ENCODE measurements at places on chromosomes 5 and 9.

- DNase-seq = no peak
Observed at GRCh38 chr9:130212543-130213297, 40.5 kb downstream of the NCS1 start.

GRCh38 chr9:107223381-107223780, 59.7 kb upstream of the RAD23B start:
- DNase-seq = no peak

DNA sequence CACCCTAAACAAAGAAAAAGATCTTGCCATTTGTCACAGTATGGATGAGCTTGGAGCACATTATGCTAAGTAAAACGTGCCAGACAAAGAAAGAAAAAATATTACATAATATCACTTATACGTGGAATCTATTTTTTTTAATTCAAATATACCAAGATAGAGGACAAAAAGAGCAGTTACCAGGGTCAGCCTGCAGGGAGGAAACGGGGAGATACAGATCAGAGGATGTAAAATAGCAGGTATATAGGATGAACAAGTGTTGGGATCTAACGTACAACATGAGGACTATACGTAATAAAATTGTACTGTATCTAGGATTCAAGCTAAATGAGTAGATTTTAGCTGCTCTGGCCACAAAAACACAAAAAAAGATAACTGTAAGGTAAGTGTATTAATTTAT, 247.5 kb downstream of the TMEM161B start:
- DNase-seq = peak; percentile 7

DNA sequence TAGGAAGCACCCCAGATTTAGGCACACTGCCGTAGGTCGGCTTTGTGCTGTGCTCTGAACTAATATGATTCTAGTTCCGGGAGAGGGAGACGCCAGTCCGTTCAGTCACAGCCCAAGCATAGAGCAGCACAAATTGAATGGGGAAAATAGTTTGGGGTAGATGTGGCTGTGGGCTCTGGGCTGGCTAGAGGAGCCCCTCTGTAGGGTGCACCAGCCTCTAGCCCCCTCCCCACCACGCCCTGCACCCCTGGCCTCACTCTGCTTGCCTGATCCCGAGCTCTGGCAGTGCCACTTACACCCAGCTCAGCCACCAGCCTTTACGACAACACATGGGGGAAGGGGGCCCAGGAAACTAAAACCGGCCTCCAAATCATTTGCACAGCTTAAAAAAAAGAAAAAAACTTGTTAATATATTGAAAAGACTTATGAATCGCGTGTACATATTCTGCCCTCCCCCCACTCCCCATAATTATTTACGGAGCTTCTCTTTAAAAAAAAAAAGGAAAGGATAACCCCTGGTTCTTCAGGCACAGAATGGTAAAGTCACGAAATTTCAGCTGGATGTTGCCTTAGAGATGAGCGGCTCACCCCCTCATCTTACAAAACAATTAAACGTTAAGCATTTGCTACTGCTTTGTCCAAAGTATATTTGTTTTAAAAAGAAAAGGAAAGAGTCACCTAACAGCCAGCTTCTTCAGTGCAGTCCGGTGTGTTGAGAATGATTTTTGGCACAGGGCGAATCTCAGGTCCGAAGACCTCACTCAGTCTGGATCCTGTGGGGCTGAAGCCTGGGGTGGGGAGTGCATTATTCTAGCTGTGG, 3.5 kb downstream of the LMX1B start:
- no peak for DNase-seq

- no peak for DNase-seq
Observed at GRCh38 chr9:123796618-123797484, 133.1 kb downstream of the DENND1A start.

- DNase-seq = no peak
Observed at GRCh38 chr5:15634591-15635288, 134.8 kb downstream of the FBXL7 start.

DNA sequence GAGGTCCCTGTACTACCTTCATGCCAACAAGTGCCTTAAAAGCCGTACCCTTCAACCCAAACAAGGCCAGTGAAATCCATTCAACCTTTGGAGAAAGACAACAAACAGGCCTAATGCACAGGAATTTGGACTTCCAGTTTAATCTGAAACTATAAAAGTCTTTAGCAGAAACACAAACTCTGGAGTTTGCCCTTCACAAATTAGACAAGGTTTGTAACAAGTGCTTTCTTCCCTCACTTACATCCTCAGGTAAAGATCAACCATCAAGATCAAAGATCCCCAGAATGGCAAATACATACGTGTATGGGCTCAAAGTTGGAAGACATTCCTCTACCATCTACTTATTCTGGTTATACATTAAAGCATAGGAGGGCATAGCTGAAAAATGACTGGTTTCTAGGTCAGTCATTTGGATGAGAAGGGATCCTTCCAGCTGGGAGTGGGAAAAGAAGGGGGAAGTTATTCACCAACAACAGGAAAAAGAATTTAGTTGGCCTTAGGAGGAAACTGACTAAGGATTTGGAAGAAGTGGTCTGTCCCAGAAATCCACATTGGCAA, 2.0 kb downstream of the DAB2 start:
- no peak for DNase-seq

- DNase-seq = no peak
Observed at GRCh38 chr5:106258591-106259125, 1412.1 kb downstream of the EFNA5 start.

DNA sequence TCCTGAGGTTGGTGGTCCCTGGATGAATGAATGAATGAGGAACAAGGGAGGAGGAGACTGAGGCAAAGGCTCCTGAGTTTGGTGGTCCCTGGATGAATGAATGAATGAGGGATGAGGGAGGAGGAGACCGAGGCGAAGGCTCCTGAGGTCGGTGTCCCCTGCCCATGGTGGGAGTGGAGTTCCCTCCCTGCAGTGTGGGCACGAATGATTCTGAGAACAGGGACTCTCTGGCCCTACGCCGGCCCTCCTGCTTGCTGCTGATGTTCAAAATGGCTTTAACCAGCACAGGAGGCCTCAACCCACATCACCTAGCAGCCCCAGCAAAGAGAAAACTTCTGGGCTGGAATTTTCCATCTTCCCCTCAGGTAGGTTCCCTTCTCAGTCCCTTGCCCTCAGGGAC, 377.8 kb downstream of the IRX2 start:
- no peak for DNase-seq

- DNase-seq = no peak
Observed at GRCh38 chr9:83294816-83295215, 231.9 kb upstream of the RASEF start.

DNA sequence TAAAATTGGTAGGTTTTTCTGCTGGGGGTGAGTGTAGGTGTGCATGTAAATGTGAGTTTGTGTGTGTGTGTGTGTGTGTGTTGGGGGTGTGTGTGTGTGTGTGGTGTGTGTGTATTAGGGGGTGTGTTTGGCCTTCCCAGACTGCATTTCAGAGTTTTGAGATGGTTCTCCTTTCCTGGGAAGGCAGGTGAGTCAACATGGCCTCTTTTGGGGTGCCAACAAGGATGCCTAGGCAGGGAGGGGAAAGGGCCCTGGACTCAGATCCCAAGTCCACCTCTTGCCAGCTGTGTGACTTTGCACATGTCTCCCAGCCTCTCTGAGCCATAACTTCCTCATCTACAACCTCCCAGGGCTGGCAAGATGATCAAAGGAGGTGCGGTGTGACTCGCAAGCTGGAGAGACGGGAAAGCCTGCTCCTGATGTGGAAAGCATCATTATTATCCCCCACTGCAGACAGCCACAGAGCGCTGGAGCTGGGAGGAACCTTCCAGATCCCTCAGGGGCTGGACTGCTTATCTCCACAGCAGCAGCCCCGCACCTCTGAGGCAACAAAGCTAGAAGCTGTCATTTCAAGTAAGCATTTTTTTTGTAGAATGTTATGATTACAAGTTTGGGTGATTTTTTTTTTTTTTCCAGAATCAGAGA, 63.5 kb upstream of the TBC1D2 start:
- DNase-seq = no peak

DNA sequence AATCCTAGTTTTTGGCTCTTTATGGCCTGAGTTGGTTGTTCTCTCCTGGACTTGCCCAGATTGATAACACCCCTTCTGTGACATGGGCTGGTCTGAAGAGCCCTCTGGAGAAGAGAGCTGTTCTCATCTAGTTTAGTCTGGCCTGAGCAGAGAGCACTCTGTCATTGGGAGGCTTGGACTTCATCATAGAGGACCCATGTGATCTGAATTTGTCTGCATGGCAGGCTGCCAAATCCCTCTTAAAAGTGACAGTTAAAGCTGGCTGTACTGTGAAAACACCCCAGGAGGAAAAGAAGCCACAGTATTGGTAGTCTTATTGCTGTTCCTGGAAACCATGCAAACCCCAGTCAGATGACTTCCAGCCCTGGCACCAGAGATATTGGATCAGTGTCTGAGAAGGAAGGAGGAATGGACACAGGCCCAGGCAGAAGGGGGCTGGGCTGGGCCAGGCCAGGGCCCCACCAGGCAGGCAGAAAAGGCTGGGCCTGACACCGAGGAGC, 3.7 kb upstream of the WDR31 start:
- no peak for DNase-seq

- no peak for DNase-seq
Observed at GRCh38 chr9:72444435-72444834, 77.0 kb upstream of the TMC1 start.

- DNase-seq = no peak
Observed at GRCh38 chr9:116342061-116342460, 188.5 kb downstream of the PAPPA start.

- DNase-seq = no peak
Observed at GRCh38 chr9:120284821-120285220, 295.1 kb downstream of the CDK5RAP2 start.

GRCh38 chr5:58810086-58810485, 227.2 kb downstream of the RAB3C start:
- DNase-seq = peak; percentile 14

DNA sequence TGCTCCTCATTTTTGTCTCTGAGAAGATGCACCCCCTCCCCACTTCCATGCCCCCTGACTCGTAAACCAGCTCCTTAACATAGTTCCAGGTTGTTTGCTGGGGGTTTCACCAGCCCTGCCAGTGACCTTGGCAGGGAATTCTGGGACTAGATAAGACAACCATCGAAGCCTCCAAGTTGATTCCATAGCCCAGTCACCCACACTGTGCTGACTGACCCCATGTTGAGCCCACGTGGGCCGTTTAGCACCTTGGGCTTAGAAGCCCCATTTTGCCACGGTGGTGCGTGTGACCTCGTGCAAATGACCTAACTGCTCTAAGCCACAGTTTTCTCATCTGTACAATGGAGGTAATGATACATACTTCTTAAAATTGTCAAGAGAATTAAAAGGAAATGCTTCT, 24.6 kb downstream of the PSAT1 start:
- no peak for DNase-seq

- peak; percentile 48 for DNase-seq
Observed at GRCh38 chr5:130871346-130872086, 293.5 kb downstream of the HINT1 start.

GRCh38 chr5:165508286-165508685, 2002.9 kb downstream of the MAT2B start:
- no peak for DNase-seq

GRCh38 chr5:7321724-7322123, 74.2 kb upstream of the ADCY2 start:
- no peak for DNase-seq

- DNase-seq = no peak
Observed at GRCh38 chr5:159525117-159525516, 194.8 kb upstream of the IL12B start.

GRCh38 chr9:123102375-123103113, 69.1 kb downstream of the GPR21 start:
- DNase-seq = no peak

DNA sequence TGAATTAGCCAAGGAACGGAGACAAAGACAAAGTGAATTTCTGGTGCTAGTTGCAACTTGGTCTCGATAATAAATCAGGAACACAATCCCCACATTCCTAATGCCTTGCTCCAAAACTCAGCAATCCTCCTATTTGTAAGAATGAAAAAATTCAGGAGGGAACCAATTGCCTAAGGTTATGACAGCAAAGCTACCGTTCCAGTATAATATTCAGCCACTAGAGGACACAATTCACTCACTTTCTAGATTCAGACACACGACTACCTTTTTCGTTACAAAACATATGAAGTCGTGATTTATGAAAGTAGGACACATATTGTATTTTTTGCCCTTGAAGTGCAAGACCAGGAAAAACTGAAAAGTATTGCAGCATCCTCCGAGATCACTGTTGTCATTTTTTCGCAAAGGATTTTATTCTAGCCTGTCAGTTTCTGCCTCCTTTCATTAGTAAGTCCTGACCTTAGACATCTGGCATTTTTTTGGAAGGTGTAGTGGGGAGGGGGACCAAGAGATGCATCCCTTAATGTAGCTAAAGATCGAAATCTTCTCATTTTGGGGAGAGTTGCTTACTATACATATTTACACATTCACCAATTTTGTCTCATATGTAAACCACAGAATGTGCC, 133.1 kb downstream of the DOCK8 start:
- peak; percentile 44 for DNase-seq

DNA sequence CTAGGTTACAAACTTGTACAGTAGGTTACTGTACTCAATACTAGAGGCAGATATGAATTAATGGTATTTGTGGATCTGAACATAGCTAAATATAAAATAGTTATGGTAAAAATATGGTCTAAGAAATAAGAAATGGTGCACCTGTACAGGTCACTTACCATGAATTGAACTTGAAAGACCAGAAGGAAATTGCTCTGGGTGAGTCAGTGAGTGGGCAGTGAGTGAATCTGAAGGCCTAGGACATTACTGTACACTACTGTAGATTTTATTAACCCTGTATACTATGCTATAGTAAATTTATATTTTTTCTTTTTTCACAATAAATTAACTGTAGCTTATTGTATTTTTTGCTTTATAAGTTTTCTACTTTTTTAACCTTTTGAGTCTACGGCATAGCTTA, 1020.4 kb downstream of the CDH18 start:
- no peak for DNase-seq

DNA sequence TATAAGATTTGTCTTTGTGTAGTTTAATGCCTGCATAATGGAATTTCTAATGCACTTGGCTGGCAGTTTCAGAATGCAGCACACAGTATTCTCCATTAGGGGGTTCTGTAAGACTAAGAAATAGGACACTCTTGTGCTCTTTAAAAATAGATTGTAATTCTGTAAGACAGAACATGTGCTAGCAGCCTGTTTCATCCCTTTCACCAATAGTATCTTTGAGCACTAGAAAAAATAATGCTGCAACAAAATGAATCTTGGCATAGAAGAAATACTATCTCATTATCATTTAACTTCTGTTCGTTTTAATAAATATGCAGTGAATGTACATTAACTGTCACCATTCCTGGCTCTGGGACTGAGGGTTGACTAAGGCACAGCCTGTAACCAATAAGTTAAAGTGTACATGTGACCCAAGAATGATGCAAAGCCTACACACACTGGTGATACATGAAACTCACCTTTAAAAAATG, 23.8 kb upstream of the ZNF622 start:
- peak; percentile 31 for DNase-seq

GRCh38 chr5:133241179-133242092, 189.6 kb downstream of the HSPA4 start:
- DNase-seq = no peak

Measured in iPS-NIHi11 (cell line).